ENCODE measurements at places on chromosomes 3 and 15.

GRCh38 chr3:122803977-122804376 lies 9.1 kb downstream of the SLC49A4 start:
- no peak for DNase-seq

DNA sequence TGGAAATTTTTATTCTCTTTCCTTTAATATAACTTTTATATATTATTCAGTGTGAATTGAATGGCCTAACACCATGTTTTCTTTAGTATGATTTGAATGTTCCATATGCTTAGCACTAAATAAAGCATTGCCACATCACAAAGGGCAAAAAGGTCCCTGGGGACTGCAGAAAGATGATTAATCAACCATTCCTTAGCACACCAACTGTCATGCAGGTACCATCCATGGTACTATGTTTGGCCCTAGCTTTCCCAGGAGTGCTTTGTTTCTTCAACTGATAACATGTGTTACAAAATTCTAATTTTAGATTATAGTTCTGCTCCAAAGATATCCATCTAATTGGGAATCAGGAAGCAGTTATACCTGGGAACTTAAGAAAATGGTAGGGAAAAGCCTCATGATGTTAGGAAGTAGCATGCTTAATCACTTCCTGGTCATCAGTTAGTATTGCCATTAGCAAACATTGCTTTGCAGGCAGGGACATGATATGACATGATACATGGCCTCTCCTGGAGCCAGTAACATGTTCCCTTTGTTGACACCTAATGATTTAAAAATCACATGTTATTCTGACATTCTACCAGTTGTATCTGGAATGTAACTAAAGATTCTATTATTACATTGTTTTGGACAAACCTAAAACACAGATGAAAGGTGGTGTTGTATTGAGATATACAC lies 712.6 kb upstream of the GBE1 start:
- no peak for DNase-seq

- DNase-seq: no peak
Observed at GRCh38 chr3:170056710-170057454, 19.1 kb downstream of the GPR160 start.

DNA sequence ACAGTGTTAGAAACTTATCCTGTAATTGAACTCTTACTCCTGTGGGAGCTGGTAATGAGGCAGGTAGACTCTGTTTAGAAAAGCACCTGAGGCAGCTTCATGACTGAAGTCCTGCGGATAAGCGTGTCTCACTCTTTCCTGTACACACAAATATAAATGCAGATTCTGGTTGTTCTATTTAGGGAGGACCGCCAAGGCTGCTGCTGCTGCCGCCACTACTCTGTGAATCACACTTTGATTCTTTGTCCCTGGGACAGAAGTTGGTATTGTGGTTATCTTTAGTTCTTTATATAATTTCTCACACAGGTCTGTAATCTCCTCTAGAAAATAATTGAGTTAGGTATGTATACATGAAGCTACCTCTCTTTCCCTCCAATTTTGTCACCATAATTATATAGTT lies 3.6 kb downstream of the LSAMP start:
- DNase-seq: no peak

GRCh38 chr3:133441867-133442270 lies 42.0 kb downstream of the BFSP2 start:
- no peak for DNase-seq

GRCh38 chr3:123909785-123910184 lies 25.7 kb upstream of the MYLK start:
- no peak for DNase-seq

DNA sequence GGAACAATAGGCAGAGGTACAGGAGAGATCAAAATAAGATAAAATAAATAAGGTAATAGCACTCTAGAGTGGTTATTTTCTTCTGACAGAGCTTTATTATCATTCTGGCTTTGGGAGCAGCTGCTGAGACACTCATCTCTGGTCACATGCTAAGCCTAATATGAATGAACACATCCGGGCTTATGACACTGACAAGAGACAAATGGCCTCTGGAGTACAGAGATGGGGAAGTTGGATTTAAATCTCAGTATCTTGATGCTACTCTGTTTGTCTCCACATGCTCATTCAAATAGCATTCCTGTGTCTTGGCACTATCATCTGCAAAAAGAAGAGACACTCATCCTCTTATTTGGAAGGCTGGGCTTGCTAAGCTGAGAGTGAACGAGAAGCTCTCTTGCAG lies 55.6 kb downstream of the TMEM45A start:
- DNase-seq: no peak

DNA sequence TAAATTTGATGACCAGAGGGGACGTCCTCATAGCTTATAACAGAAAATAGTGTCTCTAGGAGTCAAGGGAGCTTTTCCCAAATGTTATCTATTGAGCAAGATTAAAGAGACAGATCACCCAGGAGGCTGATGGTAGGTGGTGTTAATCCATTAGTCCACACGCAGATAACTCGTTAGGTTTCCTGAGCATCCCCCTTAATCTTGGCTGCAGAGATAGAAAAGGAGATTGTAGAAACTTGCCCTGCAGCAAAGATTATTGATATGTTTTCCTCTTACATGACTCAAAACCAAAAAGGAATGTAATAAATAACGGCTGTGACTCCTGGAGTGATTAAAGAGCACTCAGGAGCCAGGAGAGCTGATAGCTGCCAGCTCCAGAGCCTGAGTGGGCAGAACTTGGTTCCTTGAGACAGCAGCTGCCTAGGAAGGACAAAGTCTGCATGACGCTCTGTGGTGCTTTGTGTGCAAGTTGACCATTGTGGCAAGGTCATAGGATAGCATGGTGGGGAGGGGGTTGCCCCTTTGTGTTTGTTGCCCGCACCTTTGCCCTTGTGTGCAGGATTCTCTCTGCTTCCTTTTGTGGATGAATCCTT lies 234.8 kb downstream of the PTPRG start:
- DNase-seq: no peak

DNA sequence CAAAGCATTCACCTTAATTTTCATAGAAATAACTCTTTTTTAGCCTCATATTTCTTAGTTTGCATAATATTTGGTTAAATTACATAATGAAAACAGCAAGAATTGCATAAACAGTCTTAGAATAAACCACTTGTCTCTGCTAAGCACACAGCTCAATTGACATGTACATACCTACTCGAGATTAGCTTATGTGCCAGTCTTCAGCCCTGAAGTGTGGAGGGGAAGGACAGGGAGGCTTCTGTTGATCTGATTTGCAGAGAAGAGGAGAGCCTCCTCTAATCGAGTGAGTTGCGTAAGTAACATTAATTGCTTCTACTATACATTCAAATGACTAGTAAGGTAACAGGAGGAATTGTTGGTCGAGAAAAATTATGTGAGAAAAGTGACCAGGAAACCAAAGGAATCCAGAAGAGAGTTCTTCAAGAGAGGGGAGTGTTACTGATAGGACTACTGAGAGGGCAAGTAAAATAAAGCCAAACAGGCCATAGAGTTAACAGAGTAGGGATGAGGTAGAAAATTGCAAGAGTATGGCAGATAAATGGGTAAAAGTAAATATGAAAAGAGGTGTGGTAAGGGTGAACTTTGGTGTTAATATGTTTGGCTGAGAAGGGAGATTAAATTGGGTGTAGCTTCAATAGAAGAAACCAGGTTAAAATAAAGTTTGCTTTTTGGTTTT lies 7.1 kb upstream of the GOLIM4 start:
- no peak for DNase-seq

GRCh38 chr3:32420126-32421038 lies 28.7 kb downstream of the CMTM7 start:
- DNase-seq: no peak

GRCh38 chr3:156474560-156475389 lies 80.1 kb downstream of the SSR3 start:
- peak; percentile 3 for DNase-seq

DNA sequence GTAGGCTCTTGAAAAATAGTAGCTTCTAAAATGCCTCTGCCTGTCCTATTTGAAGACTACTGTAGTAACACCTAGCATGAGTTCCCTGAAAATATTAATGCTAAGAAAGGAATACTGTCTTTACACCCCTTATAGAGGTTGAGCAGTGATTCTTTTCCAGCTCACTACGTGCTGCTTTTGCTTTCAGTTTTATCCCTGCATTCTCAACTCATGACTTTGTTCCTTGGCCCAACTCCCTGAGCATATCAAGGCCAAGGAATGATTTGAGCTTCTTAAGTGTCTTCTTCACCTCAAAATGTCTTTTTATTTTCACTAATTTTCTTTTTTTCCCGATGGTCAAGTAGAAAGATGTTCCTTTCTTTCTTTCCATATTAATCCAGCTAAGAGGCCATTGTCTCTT lies 16.5 kb upstream of the P2RY13 start:
- DNase-seq: no peak

- DNase-seq: no peak
Observed at GRCh38 chr3:190323246-190323626, 990 bp upstream of the CLDN1 start.

DNA sequence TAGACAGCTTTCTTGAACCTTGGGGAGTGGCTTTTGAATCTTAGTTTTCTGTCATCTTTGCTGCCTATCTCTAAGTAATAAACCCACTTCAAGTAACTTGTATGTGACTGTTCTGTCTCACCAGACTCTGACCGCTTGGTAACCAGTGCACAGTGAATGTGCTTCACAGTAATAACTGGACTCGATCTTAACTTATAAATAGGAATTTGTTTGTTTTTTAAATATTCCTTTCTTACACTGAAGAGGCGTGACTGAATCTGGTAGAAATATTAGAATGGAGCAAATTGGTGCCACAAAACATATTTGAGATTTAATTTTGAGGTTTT lies 318.0 kb downstream of the GBE1 start:
- DNase-seq: no peak

GRCh38 chr15:47410247-47410646 lies 307.1 kb upstream of the SEMA6D start:
- no peak for DNase-seq

DNA sequence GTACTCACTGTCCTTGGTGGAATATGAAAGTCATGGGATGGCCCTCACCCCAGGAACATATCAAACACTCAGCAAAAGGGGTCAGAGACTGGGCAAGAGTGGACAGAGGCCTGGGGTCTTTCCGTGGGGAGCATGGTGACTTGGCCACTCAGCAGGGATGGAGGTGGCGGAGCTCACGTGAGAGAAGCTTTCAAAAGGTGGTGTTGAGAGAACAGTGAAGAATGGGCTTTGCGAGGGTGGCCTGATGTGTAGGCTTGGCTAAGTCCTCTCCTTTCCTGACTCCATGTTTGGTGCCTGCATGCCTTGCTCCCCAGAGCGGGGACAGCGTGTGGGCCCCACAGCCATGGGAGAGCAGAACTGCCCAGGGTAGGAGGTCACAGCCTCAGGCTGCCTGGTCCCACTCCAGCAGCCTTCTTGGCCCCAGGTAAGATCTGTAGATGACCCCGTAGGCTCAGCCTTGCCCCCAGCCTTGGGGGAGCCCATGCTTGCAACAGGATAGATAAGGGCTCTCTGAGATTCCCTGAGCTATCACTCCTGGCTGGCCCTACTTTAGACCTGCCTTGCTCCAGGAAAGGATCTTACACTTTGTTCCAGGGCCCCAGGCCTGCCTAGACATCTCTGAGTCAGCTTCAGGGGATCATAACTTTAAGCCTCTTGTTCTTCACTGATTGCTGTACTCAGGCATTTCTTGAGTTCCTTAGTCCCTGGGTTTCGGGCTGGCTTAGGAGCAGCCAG lies 17.0 kb downstream of the RPLP1 start:
- DNase-seq: no peak

GRCh38 chr3:29665688-29666087 lies 384.8 kb downstream of the RBMS3 start:
- no peak for DNase-seq

DNA sequence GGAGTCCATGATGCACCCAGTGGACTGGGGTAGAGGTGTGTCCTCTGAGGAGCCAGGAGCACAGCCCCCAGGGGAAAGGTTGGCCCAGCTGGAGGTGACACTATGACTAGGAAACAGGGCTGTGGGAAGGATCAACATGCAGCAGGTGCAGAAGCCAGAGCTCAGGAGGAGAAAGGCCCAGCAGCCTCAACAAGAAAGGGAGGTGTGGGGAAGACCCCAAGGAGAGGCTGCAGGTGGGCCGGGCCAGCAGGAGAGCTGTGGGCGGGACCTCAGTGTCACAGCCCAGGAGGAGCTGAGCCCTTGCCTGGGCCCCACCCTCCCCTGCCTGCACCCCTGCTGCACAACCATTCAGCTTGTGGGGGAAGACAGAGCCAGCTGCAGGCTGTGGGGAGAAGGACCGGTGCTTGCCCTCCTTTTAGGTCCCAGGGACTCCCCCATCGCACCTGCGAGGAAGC lies 18.4 kb upstream of the KLF13 start:
- DNase-seq: peak; percentile 65

DNA sequence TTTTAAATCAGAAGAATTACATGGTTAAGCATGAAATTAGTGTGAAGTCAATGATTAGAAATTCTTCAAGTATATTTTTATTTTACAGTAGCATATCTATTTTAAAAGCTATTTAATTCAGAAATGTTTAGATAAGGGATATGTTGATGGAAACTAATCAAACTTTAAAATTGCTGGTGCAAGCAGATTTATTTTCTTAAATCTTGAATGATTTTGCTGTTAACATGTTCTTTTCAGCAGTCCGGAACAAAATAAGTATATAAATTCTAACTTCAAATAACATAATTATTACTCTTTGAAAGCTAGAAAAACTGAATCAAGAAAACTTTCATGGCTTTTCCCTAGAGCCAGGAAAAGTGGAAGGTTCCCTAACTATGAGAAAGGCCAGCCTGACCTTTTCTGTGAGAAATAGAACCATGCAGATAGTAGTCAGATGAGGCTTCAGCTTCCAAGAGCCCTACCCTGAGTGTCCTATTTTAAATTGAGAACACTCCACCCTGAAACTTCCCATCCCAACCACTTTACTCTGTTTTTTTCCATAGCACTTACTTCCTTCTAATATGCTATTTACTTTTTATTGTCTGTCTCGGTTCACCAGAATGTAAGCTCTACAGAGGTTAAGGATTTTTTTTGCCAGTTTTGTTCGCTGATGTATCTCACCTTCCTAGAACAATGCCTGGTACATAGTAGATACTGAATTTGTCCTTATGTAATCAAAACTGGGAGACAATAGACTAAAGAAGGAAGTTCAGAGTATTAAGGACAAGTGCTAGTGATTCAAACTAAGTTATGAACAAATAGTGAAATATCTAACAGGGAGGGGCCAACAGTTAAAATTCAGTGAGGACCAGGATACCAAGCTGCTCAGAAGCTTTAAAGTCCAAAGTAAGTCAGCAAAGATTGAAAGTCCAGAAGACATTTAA lies 66.8 kb downstream of the CD200R1L start:
- no peak for DNase-seq

GRCh38 chr15:91866971-91867372 lies 13.5 kb downstream of the SLCO3A1 start:
- DNase-seq: no peak

DNA sequence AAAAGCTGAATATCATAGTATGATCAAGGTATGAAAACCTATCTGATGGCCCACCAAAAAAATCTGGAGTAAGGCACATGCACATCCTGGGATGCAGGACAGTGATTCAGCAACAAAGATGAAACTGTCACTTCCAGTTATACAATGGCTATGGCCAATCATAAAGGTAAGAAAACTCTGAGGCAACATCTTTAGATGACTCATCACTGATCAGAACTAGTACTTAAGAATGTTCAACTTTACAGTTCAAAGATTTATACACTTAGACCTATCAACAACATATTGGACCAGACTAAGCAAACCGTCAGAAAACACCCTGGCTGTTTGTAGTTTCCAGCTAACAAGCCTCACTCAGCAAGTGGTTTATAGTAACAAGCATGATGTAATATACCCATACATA lies 21.3 kb upstream of the PLCH1 start:
- no peak for DNase-seq

Measured in COR-L47 (cell line).